CD4-positive, alpha-beta T cell treated with Interleukin-4 for 1 hour (primary cell): ENCODE measurements at places on chromosomes 1 and 21.

DNA sequence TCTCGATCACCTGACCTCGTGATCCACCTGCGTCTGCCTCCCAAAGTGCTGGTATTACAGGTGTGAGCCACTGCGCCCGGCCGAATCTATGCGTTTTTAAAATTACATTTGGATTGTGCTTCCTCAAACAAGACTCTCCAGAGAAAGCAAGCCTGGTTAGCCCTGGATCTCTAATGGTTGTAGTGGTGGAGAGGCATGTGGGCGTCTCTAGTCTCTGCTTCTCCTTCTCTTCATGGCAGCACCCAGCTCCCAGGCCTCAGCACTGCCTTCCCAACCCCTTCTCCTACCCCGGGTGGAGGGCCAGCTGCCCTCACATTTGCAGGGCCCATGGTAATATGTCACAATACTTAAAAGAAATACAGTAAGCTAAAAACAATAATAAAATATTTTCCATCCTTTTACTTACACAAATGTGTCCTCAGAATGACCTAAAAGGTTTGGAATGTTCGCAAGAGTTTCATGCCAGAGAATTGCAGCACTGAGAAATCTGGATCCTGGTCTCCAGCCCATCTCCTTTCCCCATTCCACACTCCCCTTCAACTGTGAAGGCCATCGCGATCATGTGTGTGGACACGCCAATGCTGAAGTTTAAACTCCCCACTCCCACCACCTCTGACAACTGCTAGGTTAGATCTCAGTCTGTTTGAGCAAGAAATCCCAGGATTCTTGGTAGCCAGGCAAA lies 7.0 kb downstream of the OR14I1 start:
- DNase-seq = no peak

DNA sequence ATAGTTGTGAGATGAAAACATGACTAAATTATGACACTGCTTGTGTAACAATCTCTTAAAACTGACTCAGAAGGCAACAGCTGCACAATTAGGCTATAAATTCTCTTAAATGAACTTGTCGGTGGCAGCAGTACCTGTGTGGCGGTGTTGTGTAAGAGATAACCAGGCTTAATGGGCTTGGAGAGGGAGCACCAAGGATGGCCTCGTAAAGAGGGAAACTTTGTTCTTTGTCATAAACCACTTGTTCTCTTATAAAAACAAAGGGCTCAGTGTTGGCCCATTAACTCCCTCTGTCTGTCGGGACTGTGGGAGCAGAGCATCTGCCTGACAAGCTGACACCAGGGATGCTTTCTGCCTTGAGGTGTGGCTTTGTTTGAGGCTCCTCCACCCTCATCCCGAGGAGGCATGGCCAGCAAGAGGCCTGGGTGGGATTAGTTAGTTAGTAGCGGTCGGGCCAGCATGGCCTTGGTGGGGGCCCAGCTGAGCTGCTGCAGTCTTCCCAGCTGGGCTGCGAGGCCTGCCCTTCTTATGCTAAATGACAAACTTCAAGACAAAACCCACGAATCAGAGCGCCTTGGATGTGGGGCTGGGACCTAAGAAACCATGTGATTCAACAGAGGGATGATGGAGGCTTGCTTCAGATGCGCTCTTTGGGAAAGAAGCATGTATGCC lies 171.4 kb downstream of the CAMTA1 start:
- no peak for DNase-seq

DNA sequence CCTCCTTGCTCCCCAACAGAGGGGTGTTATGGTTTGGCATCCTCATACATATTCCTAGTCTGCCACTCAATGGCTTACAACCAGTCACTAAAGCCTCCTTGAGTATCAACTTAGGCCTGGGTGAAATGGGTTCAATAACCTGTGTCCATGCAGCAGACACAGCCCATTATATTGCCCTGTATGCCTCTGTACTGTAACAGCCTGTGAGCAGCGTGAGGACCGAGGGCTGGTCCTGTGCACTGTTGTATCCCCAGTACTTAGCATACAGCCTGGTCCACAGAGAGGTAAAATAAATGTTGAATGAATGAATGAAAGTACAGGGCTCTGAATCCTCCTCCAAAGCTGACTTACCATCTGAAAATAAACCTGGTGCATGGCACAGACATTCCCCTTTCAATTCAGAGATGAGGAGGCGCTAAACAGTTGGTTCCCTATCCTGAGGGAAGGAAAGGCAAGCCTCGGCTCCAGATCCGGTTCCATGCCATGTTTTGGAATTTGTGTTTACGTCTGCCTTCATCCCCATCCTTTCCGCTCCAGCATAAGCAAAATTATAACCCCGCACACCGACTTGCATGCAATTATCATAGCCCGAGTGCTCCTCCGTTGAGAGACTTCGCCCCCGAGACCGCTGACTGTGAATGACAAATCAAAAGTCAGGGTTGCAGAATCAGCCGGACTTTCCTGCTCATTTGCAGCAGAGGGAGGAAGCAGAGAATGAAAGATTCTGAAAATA lies 45.0 kb upstream of the DNAJC6 start:
- DNase-seq = no peak

DNA sequence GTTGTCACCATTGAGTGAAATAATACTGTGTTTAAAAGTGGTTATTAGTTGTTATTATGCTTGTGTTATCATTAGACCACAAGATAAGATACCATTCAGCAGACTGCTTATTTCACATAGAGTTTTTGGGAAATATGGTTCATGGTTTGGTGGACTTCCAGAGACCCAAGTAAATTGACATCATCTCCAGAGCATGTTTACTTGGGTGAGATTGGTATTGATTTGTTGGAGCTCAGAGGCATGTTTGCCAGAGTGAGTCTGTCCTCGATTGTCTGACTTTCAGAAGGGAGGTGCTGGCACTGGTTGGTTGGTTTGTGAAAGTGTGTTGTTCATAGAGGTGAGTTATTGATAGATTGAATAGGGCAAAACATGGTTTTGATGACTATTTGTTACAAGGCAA lies 291.4 kb downstream of the TGFB2 start:
- DNase-seq = no peak

- DNase-seq = no peak
Observed at GRCh38 chr1:98677288-98677687, 15.8 kb downstream of the SNX7 start.
